Motor neuron (in vitro differentiated cells): ENCODE measurements at places on chromosomes 7 and 10. TPM values are rescaled to one million over a fixed set of nuclear protein-coding genes. Genes with fewer than 3 reads are reported as not detected.

Gene TFEC
- total RNA-seq: 2.6 and 2.8 TPM in 2 replicates

Gene DENND11
- total RNA-seq: 13.2 and 13.5 TPM in 2 replicates

Gene VTI1A
- 46.0 and 46.6 TPM in 2 replicates for total RNA-seq

Gene OPN1SW
- 0.78 and 1.4 TPM in 2 replicates for total RNA-seq

Gene TM9SF3
- 77.3 and 98.8 TPM in 2 replicates for total RNA-seq
